ENCODE measurements at places on chromosomes 1 and 21. TPM values are rescaled to one million over a fixed set of nuclear protein-coding genes. Genes with fewer than 3 reads are reported as not detected.

DNA sequence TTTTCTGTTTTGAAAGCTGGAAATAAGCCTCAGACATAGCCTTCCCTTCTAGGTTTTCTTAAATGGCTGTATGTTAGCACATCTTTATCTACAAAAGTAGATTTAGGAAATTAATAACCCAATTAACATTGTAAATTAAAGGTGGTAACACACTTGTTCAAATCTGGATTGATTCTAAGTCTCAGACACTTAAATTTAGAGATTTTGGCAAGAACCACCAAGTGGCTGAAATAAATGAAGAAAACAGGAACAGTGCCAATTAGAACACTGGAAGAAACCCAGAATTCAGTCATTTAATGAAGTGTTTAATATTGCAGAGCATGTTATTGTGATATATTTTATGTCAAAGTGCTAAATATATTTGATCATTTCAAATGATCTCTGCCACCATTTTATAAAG, 628.2 kb downstream of the USP25 start:
- DNase-seq = no peak

- DNase-seq = no peak
These were observed 9.1 kb downstream of the SYT2 start for GRCh38 chr1:202701200-202701599.

GRCh38 chr21:45655124-45655523, 11.6 kb downstream of the PCBP3 start:
- no peak for DNase-seq

- DNase-seq = no peak
These were observed 61.5 kb downstream of the CD58 start for GRCh38 chr1:116508984-116509980.

The LRRC42 gene
- polyA plus RNA-seq = 43.7 TPM

The PLXNA2 gene
- 12.3 TPM for polyA plus RNA-seq

GRCh38 chr1:160171354-160171753, 19.0 kb upstream of the CASQ1 start:
- no peak for DNase-seq

The RIPPLY3 gene
- 1.6 TPM for polyA plus RNA-seq

DNA sequence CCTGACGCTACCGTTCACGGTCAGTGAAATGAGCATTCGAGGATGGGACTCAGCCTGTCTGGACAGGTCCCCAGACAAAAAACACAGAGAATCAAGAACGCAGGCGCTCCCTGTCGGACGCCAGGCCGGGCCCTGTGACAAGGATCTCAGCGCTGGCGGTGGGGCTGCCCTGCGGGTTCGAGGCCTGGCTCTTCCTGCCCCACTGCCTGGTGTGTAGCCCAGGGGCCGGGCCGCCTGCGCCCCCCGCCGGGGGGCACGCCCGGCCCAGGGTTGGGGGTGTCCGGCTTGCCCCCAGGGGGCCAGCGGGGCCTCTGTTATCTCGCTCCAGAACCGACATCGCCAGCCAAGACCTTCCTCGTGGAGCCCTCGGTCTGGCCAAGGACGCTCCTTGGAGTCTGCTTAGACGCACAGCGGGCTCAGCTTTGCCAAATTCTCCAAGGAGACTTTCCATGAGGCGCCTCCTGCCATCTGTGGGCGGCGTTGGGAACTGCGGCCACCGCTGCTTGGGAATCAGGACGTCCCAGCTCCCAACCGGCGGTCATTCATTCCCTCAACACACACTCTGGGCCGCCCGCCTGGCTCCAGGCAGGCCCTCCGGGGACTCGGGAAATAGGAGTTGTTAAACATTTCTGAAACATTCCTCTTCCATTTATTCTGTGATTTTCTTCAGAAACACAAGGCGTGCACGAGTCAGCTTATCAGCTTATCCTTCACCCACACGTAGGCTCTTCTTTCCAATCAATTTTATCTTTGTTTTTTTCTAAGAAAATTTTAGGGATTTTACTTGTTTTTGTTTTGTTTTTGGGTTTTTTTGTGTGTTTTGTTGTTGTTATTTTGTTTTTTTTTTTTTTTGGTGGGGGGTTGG, 11.3 kb upstream of the RIPK4 start:
- no peak for DNase-seq

The HSD3B2 gene
- 1.2 TPM for polyA plus RNA-seq

The ASCL5 gene
- polyA plus RNA-seq = 0.08 TPM

The AXDND1 gene
- polyA plus RNA-seq = 10.5 TPM

The ADGRL2 gene
- polyA plus RNA-seq = 195 TPM

The CMPK1 gene
- polyA plus RNA-seq = 85.5 TPM

DNA sequence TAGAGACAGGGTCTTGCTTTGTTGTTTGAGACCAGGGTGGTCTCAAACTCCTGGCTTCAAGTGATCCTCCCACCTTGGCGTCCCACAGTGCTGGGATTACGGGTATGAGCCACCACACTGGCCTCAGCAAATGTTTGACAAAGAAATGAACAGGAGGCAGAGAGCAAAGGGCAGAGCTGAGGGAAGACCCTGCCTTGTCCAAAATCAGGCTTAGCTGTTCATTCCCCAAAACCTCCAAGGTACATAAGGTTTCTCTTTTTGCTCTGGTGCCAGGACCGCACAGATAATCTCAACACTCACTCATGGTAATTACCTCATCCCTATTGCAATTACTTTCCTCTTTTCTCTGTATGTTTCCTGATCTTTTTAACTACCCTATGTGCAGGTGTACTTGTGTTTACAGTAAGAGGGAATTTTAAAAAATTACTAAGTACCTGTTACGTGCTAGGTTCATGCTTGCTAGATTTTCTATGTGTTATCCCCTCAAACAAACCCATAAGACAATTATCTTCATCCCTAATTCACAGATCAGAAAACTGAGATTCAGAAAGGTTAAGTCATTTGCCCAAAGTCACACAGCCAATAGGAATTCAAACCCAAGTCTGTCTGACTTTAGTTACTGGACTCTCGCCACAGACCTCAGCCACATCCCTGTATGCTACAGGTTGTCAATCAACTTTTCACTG, 11.5 kb downstream of the ASAP3 start:
- no peak for DNase-seq

The EPHA2 gene
- polyA plus RNA-seq = 18.4 TPM

DNA sequence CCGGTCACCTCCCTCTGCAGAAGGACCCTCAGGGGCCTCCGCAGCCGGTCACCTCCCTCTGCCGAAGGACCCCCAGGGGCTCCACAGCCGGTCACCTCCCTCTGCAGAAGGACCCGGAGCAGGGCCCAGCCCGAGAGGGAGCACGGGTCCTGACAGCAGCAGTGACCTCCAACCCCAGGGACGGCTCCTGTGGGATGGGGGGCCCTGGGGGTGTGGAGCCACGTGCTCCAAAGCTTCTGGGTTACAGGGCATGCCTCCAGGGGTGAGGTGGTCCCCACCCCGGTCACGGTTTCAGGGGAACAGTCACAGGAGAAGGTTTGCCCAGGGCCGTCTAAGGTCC, 40.3 kb downstream of the SLC19A1 start:
- no peak for DNase-seq

The WNT2B gene
- polyA plus RNA-seq = 1.8 TPM

DNA sequence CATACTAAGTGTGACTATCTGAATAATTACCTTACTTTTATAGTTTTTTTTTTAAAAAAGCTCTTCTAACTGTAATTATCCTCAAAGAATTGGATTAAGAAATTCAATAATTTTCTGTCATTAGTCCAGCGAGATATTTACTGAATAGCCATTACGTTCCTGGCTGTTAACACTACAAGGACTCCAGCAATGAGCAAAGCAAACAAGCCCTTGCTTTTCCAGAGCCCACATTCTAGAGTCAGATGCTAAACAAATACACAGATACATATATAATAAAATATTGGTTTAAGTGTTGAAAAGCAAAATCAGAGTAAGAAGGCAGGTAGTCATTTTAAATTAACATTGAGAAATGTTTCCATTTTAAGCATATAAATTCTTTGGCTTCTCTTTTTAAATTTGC, 118.4 kb downstream of the ATF6 start:
- DNase-seq = no peak

- no peak for DNase-seq
These were observed 26.8 kb upstream of the CNN3 start for GRCh38 chr1:94953746-94954145.

DNA sequence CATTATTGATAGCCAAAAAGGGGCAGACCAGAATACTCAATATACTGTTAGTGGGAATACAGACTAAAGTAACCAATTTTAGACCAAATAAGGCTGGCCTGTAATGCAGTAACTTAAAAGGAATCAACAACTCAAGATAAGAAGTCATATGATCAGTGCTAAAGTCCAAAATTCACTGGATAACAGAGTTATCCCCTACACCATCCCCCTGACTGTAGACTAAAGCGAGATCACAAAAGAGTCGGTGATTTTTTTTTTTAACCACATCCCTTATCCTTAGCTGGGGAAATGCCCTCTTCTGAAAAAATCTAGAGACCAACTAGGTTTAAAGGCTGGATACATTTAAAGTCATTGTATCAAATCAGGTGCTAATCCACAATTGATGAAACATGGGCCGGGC, 7.7 kb downstream of the UBR4 start:
- no peak for DNase-seq

The NOS1AP gene
- polyA plus RNA-seq = 8.9 TPM

DNA sequence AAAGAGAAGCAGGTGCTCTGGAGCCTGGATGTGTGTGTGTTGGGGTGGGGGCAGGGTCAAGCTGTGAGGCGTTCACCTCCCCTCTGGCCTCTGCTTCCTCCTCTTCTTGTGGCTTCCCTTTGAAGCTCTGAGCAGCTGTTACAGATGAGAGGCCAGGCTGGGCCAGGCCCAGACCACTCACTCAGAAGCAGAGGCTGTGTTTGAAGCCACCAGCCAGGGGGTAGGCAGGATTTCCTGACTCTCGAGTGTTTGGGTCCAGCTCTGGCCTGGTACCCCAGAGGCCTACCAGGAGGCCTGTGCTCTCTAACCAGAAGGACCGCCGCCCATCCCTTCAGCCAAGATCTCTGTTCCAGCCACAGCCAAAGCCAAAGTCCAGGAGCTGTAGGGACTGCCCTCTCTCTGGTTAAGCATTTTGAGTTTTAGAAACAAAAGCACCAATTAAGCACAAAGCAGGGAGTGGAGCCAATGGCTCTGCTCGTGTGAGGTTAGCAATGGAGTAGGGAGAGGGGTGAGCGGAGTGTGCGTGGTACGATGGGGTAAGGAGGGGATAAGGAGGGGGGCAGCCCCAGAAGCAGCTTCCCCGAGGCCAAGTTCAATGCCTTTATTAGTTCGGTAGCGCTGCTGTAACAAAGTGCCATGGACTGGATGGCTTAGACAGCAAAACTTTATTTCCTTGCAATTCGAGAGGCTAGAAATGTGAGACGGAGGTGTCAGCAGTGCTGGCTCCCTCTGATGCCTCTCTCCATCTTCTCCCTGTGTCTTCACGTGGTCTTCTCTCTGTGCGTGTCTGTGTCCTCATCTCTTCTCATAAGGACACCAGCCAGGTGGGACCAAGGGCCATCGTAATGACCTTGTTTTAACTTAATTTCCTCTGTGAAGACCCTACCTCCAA, 20.5 kb downstream of the RCSD1 start:
- DNase-seq = no peak

The PIP5K1A gene
- polyA plus RNA-seq = 64.0 TPM

DNA sequence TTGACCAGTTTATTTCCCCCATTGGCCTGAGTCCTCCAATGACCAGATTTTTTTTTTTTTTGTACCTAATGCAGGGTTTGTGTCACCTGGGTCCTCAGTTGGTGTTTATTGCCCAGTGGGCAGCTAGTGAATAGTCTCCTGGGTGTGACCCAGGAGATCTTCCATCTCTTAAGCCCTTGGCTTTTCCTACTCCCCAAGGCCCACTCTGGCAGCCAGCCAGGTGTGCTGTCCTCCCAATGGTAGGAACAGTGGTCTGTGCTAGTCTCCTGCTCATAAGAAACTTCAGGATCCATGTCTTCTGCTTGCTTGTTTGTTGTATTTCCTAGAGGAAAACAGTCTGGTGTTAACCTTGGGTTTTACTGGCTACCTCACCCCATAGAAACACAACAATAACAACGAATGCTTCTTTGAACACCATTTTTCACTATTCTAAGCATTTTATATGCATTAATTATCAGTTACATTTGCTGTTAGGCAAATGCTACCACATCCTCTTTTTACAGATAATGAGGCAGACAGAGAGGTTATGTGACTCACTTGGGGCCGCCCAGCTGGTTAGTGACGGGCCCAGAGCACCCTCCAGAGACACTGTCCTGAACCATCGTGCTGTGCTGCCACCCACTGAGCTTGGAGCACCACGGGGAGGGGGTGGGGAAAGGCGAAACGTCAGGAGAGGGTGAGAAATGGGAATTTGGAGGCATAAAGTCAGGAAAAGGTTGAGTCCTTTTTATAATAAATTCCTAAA, 107.5 kb downstream of the HIVEP3 start:
- no peak for DNase-seq

The ABCG1 gene
- polyA plus RNA-seq = 8.7 TPM

DNA sequence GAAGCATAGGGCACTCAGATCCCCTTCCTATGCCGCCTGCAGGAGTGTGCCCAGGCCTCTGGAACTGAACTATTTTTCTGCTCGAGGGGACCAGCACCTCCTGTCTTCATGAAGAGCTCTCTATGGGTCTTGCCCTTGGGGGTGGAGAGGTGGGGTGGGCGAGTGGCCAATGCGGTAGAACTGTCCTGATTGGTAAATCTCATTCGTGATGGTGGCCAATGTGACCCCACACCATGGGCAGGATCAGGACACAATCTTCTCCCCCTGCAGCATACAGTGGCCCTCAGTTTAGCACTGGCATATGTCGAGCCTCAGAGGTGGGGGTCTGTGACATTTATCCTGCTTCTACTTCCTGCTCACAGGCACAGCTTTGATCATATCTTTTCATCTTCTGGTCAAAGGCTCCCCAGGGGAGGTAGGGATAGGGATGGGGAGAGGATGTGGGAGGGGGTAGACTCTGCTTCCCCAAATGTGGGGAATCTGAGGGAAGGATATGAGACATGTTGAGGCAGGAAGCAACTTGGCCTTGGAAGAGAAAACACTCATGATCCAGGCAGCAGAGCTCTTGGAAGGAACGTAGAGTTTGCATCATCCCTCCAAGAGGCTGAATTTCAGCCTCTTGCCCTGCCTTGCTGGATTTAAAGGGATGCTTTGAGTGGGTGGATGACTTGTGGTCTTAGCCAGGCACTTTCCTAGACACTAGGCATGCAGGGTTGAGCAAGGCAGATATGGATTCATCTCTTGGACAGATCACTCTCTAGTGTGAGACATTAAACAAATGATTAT, 81.8 kb downstream of the LAMC2 start:
- no peak for DNase-seq

GRCh38 chr1:62840555-62840954, 56.6 kb downstream of the ATG4C start:
- no peak for DNase-seq

GRCh38 chr21:25370311-25370744, 237.0 kb downstream of the MRPL39 start:
- DNase-seq = no peak

The ST6GALNAC5 gene
- 4.3 TPM for polyA plus RNA-seq

The FAM72D gene
- polyA plus RNA-seq = 3.6 TPM

GRCh38 chr1:67766141-67766978, 66.9 kb downstream of the GNG12 start:
- DNase-seq = no peak

DNA sequence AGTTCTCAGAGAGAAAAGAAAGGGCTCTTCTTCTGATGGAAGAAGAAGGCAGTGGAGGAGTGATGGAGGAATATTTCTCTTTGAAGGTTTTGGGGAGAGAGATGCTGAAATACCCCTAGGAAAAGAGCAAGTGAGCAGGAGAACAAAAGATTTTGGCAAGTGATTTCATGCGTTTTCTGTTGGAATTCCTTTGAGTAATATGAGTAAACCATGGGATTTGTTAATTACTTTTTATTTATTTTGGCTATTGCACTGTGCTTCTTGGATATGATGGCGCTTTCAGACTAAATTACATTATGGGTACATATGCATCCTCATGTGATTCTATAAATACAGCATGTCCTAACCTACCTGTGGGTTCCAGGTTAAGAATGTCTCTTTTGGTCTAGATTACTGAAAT, 210.1 kb upstream of the PTGFR start:
- DNase-seq = no peak
